ENCODE measurements at places on chromosomes 6 and 20. TPM values are rescaled to one million over a fixed set of nuclear protein-coding genes. Genes with fewer than 3 reads are reported as not detected.

- H3K27me3 ChIP-seq, result no peaks in the 10 kb centered on the region
- H3K36me3 ChIP-seq, result no peaks in the 10 kb centered on the region
- no peak overlapping the region for H3K27ac ChIP-seq
- no peaks in the 10 kb centered on the region for H3K4me1 ChIP-seq
These were observed 551.5 kb downstream of the NKAIN2 start for GRCh38 chr6:124355146-124355545.

- H3K4me3 ChIP-seq, result no peak overlapping the region
- H3K27ac ChIP-seq, result no peak overlapping the region
- H3K36me3 ChIP-seq, result no peaks in the 10 kb centered on the region
- DNase-seq, result no peak
- peaks cover 12% of the 10 kb centered on the region for H3K4me1 ChIP-seq
These were observed 22.1 kb downstream of the RPP40 start for GRCh38 chr6:4981761-4982160.

DNA sequence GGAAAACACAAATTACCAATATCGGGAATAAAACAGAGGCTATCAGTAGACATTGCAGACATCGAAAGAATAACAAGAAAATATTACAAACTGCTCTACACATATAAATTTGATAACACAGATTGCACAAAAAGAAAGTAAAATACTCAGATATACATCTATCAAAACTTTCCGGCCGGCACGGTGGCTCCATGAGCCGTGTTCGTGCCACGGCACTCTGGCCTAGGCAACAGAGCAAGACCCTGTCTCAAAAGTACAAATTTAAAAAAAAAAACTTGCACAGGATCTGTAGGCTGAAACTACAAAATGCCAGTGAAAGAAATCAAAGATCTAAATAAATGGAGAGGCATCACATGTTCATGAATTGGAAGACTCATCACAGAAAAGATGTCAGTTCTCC, 49.4 kb downstream of the SNX5 start:
- no peaks in the 10 kb centered on the region for H3K36me3 ChIP-seq
- no peak overlapping the region for H3K27ac ChIP-seq
- H3K27me3 ChIP-seq, result no peaks in the 10 kb centered on the region
- H3K4me1 ChIP-seq, result no peaks in the 10 kb centered on the region
- no peak for DNase-seq

GRCh38 chr20:10505827-10506226, 70.7 kb downstream of the SLX4IP start:
- H3K4me3 ChIP-seq, result no peak overlapping the region
- H3K27me3 ChIP-seq, result no peaks in the 10 kb centered on the region
- peak overlapping the region; percentile 67 for H3K27ac ChIP-seq
- H3K4me1 ChIP-seq, result peaks cover 74% of the 10 kb centered on the region
- H3K36me3 ChIP-seq, result no peaks in the 10 kb centered on the region
- DNase-seq, result no peak

Gene AVP
- not detected for total RNA-seq

Gene TTI1
- total RNA-seq, result 40.3 TPM

Gene CDH26
- total RNA-seq, result 0.58 TPM
